ENCODE measurements at places on chromosomes 4 and X.

DNA sequence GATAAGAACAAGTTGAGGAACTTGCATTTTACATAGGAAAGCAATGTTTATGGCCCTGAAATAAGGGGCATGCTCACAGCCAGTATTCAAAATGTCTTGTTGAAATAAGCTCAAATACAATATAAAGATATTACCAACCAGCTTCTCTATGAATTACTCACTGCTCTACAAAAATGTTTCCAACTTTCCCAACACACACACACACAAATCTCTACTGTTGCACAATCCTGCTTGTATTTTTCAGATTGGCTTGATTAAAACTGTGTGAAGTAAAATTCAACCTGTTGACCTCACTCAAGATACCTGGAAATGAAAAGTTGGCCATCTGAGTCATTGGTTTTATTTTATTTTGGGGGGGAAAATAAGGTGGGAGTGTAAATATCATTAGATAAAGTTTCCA lies 128.6 kb downstream of the CHIC2 start:
- no peak for DNase-seq

DNA sequence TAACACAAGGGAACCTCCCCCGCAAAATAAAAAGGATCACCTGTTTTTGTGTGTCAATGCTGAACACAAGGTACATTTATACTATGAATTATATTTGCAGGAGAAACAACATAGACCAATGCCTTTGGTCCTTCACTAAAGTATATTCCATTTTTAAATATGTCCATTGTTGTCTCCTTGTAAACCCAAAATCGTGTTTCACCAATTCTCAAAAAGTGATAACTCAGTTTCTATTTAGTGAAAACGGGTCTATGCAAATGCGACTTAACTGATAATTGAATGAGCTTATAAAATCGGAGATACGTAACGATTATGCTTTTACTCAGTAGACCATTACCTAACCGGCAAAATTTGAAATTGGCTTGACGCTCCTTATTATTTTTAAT lies 2.1 kb downstream of the BRWD3 start:
- DNase-seq: no peak

DNA sequence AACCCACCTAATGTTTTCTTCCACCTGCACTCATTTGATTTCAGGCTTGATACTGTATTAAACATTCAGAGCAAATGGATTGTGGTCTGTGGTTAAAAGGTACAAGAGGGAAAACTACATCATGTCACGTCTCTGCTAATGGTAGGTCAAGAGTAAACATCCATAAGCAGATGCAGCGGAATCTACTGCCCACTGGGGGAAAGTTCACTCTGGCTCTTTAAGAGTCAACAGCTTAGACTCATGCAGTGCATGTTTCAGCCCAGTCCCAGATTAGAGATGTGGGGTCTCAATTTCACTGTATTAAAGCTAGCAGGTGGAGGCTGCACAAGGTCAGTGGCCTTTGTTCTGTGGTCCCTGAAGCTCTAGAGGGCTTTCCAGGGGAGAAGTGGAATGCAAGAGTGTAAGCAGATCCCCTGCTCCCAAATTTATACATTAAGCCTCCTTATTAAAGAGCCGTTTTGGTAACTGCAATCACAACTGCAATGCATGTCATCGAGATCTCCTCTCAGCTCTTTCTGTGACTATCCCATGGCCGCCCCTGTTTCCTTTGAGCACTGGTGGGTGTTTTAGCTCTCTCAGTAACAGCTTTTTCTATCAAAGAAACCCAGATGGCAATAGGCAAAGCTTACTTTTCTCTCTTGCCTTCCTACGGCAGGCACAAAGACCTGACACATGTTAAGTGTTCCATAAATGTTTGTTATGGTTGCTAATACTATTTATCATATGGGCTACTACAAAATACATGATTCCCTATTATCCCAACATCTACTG lies 53.4 kb downstream of the LDB2 start:
- no peak for DNase-seq

DNA sequence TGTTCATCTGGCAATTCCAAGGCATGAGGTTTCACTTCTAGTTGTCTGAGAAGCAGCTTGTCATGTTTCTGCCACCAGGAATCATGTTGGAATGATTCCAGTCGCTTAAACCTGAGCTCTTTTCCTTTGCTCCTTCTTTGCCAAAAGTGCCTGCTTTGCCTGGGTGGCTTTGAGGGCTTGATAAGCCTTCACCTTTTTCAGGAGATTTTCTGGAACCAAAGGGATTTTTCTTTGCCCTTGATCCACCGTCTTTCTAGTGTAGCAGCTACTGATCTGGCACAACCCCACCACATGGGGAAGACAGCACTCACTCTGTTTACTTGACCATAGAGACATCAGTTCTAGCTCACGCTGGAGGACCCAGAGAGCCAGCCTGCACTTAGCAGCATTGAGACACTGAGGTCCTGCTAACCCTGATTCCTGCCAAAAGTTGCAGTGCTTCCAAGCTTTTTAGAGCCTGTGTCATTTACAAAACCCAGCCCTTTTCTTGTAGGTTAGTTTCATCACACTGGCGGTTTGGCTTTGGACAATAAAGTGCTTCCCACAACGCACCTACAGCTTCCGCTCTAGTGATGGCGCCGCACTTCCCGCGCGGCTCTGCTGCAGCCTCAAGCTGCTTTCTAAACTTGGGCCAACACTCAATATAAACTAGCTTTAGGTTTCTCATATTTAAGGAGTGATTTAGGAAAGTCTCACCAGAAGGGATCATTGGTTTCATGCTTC lies 7.3 kb upstream of the CCNI start:
- DNase-seq: no peak

DNA sequence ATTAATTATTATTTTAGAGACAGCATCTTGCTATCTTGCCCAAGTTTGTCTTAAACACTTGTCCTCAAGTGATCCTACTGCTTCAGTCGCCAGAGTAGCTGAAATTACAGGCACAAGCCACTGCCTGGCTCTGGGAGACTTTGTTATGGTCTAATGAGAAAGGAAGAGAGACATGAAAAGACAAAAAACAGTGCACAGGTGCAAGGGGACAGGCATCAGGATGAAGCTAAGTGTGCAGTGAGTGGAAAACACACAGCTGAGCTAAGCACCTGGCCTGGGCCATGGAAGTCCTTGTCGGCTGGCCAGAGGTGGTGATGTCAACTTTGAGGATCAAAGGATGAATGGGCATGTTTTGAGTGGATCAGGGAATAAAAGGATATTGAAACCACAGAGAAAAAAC lies 102.7 kb downstream of the HS3ST1 start:
- DNase-seq: no peak

DNA sequence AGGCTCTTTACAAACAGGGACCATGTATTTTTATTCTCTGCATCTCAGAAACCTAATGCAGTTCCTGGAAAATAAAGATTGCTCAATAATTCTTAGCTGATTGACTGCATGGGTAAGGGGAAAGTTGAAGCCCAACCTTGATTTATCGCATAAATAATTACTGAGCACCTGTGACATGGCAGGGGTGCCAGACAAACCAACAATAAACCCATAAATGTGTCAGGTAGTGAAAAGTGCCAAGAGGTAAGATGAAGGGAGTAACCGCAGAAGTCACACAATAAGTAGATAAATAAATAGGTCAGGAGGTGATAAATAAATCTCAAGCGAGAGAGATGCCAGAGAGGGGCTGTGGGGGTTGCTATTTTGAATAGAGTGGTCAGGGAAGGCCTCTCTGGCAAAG lies 20.1 kb upstream of the AP1S2 start:
- no peak for DNase-seq

DNA sequence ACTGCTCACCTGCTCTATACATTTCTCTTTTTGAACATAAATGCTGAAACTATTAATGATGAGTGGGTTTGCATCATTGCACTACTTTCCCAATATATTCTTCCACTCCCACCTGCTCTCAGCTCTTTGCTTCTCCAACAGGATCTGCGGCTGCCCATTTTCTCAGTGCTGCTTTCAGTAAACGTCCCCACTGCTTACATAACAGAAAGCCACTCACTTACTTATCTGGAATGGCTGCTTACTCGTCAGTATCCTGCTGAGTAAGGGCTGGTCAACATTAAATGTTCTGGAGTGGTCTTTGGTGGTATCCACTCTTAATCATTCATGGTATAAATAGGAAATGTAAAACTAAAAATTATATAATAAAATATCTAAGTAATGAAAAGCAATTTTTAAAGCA lies 112.8 kb upstream of the HPF1 start:
- DNase-seq: no peak

- no peak for DNase-seq
Observed at GRCh38 chr4:94746746-94747145, 11.0 kb upstream of the BMPR1B start.

- DNase-seq: no peak
Observed at GRCh38 chr4:8681391-8681790, 88.8 kb downstream of the CPZ start.

DNA sequence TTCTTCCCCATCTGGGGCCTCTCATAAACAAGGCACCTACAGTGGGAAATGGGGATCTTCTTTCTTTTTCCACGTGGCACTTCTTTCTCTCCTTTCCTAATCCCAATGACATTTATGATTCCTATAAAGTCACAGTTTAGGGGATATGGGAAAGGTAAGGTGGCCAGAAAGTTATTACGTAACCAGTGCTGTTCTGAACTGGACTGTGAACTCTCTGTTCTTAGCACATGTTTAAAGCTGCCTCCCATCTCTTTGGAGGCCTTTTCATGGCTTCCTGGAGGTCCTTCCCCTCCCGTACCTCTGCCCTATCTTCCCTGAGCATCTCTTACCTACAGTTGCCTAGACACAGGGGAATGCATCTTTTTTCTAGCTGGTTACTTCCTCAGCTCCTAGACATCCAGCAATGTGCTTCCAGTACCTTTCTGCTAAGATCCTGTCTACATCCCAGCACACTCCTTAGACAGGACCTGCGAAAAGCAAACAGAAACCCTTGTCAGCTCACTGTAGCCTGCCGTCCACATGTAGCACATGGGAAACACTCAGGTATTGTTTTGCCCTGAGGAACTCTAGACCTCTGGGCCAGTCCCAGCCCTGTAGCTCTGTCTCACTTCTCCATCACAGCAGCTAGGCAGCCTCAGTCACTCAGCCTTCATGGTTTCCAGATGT lies 195.4 kb downstream of the NWD2 start:
- DNase-seq: no peak

- DNase-seq: peak; percentile 58
Observed at GRCh38 chrX:77493677-77494553, 46.7 kb downstream of the FGF16 start.

DNA sequence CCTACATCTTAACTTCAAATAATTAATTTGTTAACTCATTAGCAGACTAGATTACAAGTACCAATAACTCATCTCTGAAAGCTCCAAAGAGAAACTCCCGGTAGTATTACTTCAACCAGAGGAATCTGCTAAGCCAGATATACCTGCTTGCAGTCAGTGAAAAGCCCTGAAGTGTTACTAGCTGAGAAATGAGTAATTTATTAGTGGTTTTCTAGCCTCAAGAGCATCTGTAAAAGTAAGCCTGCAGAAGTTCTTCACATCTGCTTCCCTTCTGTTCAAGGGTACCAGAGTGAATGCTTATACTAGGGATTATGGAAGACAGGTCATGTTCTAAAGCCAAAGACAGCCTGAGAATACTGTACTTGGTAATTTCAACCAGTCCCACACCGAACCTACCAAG lies 34.7 kb downstream of the IRS4 start:
- DNase-seq: no peak

DNA sequence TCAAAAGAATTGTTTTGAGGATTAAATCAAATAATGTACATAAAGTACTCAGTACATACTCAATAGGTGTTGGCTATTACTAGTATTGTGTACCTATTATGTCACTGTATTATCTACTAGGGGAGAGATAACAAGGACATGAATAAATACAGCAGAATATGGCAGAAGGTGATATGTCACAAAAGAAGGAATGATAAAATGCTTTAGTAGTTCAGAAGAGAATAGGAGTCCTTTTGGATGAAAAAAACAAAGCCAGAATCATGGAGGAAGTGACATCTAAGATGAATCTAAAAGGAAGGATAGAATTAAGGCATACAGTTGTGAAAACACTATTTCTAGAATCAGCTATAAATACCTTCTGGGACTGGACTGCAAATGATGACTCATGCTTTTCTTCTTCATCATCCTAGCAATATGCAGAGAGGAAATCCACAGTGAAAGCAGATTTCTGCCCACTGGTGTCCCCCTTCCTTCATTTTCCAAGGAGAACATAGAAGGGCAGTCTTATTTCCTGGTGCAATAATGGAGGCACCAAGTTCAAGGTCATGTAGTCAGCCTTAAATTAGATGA lies 98.7 kb downstream of the GLUD2 start:
- DNase-seq: no peak

- no peak for DNase-seq
Observed at GRCh38 chr4:4424499-4425115, 37.7 kb downstream of the NSG1 start.

DNA sequence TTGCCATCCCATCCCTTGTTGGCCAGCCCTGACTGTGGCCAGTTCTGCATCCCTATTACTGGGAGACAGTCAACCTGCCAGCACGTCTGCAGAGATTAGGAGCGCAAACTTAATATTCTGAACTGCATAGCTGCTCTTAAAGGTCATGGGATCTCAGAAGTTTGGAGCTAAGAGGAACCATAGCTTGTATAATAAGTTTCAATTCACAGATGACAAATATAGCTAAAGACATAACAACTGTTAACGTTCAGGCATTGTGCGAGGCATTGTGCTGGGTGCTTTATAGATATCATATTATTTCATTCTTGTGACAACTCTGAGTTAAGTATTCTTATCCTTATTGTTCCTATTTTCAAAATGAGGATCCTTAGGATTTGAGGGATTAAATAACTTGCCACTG lies 3.7 kb downstream of the SCARB2 start:
- DNase-seq: no peak

DNA sequence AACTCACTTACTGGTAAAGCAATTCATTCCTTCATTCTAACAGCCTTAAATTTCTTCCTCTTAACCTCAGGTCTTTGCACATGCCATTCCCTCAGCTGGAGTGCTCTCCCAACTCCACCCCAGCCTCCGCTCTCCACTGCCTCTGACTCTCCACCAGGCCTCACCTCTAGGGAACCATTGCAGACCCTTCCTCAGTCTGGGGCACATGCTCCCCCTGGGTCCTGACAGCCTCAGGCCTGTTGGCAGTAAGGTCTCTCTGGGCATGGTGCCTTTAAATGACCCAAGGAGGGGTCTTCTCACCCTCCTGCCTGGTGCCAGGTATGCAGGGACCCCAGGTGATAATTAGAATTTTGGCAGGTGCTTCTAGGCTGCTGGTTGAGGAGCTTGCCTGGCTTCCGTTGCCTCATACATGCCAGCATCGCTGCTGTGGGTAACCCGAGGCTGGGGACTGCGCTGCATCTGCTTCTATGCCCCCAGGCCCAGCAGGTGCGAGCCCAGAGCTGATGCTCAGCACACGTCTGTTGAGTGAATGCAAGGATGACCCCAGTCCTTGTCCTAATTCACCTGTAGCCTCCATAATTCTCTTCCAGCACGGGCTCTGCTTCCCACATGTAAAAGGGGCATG lies 27.5 kb upstream of the GPR78 start:
- no peak for DNase-seq

DNA sequence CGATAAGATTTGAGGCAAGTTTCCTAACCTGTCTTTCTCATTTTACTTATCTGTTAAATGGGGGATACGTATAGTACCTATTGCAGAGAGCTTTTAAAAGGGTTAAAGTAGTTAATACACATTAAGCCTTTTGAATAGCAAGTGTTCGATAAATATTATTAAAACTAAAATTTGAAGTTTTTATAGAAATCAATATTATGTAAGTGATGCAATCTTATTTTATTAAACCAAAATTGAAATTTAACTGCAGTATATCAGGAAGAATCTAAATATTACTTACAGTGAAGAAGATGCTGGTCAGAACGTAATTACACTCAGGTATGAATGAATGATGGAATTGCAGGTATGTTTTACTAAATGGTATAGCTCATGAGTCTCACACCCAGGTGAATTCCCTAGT lies 58.0 kb downstream of the ANXA3 start:
- DNase-seq: no peak
